ENCODE measurements at places on chromosomes 1 and 21.

- DNase-seq, result no peak
These were observed 53.3 kb upstream of the EPS8L3 start for GRCh38 chr1:109816975-109817535.

DNA sequence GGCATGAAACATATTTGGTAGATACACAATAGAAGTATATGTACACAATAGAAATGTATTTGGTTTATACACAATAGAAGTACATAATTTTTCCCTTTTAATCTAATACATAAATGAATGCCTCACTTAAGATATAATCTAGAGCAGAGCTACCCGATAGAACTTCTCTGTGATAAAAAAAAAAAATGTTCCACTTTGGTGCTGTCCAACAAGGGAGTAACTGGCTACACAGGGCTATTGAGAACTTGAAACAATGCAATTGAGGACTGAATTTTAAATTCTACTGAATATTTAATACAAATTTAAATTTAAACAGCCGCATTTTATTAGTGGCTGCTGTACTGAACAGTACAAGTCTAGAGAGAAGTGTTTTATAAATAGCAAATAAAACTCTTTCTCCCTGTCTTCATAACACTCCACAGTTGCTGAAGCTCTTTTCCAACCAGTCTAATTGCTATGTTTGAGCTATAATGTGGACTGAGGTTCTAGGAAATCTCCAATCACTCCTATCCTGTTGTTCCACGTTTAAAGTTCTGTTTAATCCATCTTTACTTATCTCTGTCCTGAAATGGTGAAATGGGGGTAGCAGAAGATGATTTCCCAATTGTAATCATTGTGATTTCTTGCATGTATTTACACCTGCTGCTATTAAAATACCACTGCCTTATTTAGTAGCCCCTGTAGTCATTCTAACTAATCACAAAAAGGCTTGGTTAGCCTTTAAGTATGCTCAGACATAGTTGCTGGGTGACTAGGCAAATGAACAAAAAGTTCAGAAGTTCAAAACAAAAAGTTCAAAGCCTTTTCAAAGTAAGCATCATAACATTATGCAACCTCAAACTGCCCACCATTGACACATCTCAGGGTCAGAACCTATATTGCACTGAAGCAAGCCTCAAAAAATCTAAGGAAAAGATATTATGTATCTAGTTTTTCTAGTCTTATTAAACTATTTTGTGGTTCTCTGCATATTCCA lies 192.3 kb upstream of the C1orf87 start:
- DNase-seq, result no peak

GRCh38 chr1:156508205-156508954 lies 7.8 kb upstream of the MEF2D start:
- DNase-seq, result no peak

DNA sequence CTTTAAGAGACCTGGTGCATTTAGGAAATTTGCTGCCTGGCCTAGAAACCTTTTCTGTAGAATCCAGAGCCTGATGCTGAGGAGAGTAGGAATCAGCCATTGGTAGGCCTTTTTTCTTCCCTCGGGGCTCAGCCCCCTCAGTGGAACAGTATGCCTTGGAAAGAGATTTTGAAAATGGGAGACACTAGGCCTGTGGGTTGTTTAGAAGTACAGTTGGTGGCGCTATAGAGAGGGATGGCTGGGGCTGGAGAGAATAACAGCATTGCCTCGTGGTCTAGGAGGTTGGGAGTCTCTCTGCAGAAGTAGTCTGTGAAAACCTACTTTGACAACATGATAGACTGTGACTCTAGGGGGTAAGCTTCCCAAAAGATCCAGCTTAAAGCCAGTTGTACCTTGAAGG lies 8.2 kb downstream of the KIF2C start:
- no peak for DNase-seq

- no peak for DNase-seq
These were observed 154.8 kb upstream of the VAMP3 start for GRCh38 chr1:7616076-7616832.

- DNase-seq, result no peak
These were observed 8.0 kb upstream of the LEPR start for GRCh38 chr1:65412256-65412983.

- no peak for DNase-seq
These were observed 17.2 kb upstream of the NCF2 start for GRCh38 chr1:183607322-183607980.

DNA sequence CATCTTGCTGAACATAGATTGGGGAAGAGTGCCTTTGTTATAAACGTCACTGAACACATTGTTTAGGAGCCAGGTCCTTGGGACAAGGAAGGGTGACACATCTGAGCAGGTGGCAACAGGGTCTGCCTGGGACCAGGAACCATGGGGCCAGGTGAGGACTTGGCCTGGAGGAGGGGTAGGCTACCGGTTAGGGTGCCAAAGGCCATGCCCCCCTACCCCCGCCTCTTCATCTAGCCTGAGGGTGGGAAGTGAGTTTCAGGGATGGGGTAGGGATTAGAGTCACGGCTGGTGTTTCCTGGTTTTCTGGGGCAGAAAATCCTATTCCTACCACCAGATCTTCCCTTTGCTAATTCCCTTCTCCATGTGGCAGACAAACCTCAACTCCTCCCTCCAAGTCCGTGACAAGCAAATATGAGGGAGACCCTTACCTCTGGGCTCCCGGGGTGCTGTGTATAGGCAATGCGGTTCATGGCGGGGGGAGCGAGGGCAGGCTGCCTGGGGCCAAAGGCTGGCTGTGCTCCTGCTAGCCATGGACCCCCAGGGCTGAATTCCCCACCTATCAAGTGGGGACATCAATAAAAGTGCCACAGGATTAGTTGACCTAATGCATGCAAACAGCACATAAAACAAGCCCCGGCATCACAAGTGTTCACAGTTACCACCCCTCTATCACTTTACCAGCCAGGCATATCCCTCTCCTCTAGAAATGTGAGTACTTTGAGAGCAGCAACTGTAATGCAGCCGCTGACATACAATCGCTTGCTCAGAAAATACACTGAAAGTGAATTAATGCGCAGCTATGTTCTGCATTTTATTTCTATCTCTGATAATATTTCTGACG lies 14.5 kb downstream of the CD247 start:
- no peak for DNase-seq

GRCh38 chr1:23478896-23479665 lies 4.9 kb downstream of the ASAP3 start:
- DNase-seq, result no peak

- DNase-seq, result no peak
These were observed 22.5 kb upstream of the PKP1 start for GRCh38 chr1:201260648-201261311.

DNA sequence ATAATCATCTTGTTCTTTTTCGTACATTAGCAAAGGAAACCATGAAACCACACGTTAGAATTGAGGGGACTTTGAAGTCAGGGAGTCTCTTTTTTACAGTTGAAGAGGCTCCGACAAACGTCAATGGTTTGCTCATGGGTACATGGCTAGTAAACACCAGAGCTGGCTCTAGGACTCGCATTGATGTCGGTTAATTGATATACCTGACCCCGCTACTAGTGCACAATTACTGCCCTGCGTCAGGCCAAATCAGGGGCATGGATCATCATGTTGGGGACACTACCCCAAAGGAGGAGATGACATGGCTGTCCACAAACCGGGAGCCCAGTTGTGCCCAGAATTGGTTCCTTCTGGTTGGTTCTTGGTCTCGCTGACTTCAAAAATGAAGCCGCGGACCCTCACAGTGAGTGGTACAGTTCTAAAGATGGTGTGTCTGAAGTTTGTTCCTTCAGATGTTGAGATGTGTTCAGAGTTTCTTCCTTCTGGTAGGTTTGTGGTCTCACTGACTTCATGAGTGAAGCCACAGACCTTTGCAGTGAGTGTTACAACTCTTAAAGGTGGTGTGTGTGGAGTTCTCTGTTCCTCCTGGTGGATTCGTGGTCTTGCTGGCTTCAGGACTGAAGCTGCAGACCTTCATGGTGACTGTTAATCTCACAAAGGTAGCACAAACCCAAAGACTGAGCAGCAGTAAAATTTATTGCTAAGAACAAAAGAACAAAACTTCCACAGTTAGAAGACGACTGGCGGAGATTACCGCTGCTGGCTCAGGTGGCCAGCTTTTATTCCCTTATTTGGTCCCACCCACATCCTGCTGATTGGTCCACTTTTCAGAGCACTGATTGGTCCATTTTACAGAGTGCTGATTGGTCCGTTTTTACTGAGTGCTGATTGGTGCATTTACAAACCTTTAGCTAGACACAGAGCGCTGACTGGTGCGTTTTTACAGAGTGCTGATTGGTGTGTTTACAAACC lies 126.9 kb upstream of the ERRFI1 start:
- DNase-seq, result no peak

DNA sequence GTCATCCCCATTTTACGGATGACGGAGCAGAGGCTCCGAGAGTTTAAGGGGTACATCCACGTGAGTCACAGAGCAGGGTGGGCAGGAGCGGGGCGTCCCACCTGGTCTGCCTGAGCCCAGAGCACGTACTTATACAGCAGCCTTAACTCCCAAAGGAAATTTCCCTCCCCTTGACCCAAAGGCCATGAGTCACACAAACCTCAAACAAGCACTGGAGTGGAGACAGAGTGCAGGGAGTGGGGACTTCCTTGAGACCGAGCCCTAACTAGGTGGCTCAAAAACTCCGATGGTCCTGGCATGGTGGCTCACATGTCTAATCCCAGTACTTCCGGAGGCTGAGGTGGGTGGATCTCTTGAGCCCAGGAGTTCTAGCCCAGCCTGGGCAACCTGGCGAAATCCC lies 141.6 kb upstream of the KLHDC7A start:
- no peak for DNase-seq

- DNase-seq, result no peak
These were observed 111.1 kb downstream of the SMYD2 start for GRCh38 chr1:214391873-214392645.

Data from NCI-H1092 treated with DMSO at 0.1 percent for 48 hours (cell line).